RWPE2 (cell line): ENCODE measurements at places on chromosomes 3 and 15.

DNA sequence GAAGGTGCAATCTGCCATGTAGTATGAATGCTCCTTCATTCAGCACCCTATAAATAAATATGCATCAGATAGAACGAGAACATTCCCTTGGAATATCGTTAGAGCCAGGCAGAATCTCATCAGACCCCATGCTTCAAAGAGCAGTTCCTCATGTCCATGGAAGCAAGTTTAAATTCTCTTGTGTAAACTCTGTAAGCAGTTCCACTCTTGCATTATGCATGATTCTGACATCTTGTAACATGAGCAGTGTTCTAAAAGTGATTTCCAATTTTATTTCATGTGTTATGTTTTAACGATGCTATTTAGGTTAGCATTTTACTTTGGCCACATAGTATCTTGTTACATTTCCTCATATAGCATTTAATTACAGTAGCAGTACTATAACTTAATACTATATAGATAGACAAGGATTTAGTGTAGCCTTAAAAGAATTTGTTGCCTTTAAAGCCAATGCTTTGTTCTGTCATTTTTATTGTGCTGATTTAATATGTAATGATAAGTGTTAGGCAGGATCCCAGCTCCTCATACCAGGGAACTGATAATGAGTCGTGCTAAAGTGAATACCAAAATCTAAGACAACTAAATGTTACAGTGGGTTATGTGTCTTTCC is 161.2 kb upstream of the NECTIN3 start:
- DNase-seq = no peak

GRCh38 chr15:38650936-38651327 is 86.3 kb upstream of the RASGRP1 start:
- DNase-seq = no peak

- peak; percentile 31 for DNase-seq
These were observed 126.3 kb downstream of the DNAJB8 start for GRCh38 chr3:128340198-128340903.

GRCh38 chr15:66773129-66773873 is 71.3 kb downstream of the SMAD6 start:
- DNase-seq = no peak

DNA sequence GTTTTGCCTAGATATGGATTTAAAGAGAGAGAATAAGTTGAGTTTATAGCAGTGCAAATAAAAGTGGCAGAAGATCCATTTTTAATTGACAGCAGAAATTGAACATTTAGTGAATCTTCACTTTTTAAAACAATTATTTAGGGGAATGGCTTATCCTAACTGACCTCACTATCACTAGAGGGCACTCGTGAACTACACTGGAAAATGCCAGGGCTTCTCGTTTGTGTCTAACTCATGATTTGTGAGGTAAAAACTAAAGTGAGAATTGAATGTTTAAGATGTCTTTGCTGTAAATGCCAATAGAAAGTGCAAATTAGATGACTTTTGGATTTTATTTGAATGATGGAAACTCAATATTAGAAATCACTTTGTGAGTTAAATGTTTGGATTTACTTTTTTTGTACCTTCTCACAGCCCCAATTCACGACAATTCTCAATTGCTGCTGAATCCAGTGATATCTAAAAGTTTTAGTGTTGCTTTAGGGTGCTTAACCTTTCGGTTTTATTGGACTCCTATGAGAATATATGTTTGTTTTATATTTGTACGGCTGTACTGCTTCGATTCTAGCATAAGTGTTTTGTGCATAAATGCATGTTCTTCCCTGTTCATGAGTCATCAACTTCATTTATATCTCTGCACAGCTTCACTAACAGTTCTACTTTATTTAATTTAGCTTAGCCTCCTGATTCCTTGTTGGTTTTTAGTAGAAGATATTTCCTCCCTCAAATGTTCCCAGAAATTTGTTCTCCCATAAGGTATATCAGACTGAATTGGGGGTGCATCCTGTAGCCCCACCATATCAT is 462.1 kb downstream of the MFSD1 start:
- no peak for DNase-seq

- DNase-seq = no peak
These were observed 61.4 kb upstream of the MYRIP start for GRCh38 chr3:39748002-39748401.

DNA sequence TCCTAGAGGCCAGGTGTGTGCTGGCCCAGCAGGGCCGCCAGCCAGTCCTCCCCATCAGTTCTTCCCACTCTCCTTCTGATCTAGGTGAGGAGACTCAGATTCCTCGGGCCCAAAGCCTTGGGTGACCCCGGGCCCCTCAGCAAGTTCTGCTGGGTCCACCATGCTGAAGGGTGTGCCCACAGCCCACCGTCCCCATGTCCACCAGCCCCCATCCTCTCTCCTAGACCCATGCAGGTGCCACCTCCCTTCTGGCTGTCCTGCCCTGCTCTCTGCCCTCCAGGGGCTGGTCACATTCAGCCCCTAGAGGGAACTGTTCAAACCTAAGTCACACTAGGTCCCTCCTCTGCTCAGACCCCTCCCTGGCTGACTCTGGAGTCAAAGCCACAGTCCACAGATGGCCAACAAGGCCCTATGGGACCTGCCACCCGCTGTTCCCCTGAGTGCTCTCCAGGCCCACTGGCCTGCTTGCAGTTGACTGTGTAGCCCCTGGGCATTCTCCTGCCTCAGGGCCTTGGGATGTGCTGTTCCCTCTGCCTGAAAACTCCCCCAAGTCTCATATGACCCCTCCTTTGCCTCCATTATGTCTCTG is 878 bp upstream of the TLR9 start:
- DNase-seq = peak; percentile 45

DNA sequence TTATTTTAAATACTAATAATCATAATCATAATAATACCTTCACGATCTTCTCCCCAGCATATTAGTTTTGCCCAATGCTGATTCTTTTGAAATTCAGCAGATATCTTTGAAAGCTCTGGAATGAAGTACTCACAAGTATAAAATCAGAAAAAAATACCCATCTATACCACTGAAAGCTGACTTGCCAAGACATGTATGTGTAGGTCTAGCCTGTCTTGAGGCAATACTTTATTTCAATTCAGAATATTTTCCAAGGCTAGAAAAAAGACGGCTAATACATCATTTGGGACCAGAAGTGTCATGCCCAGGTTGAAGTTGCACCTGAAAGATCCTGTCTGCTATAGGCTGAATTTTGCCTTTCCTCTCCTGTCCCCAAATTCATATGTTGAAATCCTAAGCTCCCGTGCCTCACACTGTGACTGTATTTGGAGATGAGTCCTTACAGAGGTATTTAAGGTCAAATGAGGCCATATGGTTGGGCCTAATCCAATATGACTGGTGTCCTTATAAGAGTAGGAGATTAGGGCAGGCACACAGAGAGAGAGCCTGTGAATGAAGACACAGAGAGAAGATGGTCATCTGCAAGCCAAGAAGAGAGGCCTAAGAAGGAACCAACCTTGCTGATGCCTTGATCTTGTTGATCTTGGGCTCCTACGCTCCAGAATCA is 255.9 kb upstream of the CMC1 start:
- no peak for DNase-seq

DNA sequence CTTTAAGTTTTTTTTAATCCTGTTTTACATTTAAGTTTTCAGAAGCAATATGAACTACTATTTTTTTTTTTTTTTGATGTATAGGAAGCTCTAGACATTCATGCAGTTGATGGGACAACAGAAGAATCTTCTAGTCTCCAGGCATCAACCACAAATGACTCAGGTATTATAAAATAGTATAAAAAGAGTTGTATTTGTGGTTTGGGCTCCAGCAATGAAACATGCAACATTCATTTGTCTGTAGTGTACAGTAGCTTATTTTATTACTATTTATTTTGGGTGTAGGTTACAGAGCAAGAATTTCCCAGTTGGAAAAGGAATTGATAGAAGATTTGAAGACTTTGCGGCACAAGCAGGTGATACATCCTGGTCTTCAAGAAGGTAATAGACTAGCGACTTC is 38.6 kb downstream of the MGA start:
- DNase-seq = no peak

- no peak for DNase-seq
These were observed 96.3 kb upstream of the ZBED2 start for GRCh38 chr3:111691293-111691909.

DNA sequence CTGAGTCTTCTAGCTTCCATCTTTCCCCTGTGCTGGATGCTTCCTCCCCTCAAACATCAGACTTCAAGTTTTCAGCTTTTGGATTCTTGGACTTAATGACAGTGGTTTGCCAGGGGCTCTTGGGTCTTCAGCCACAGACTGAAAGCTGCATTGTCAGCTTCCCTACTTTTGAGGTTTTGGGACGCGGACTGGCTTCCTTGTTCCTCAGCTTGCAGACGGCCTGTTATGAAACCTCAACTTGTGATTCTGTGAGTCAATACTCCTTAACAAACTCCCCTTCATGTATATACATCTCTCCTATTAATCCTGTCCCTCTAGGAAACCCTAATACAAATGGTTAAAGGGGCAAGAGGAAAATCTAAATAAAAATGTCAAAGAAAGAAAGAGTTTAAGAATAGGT is 100.1 kb downstream of the ABI3BP start:
- DNase-seq = no peak

GRCh38 chr3:157611536-157612076 is 108.4 kb upstream of the VEPH1 start:
- no peak for DNase-seq

DNA sequence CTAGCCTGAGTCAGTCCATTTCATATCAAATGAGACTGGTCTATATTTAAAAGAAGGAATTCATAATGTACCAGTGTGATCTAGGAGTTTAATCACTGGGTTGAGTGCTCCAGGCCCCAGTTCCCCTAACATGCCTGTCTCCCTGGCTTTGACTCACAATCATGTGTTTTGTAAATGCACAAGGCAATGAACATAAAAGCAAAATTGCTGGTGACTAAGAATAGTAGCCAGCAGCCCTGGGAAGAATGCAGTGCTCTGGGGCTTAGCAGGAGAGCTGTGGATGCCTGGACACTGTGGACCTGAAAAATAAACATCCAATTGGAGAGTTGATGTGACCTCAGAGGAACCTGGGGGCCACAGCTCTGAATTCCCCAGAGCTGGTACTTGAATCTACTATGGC is 50.3 kb downstream of the SYNPR start:
- no peak for DNase-seq

- no peak for DNase-seq
These were observed 665.6 kb upstream of the NECTIN3 start for GRCh38 chr3:110405830-110406585.

DNA sequence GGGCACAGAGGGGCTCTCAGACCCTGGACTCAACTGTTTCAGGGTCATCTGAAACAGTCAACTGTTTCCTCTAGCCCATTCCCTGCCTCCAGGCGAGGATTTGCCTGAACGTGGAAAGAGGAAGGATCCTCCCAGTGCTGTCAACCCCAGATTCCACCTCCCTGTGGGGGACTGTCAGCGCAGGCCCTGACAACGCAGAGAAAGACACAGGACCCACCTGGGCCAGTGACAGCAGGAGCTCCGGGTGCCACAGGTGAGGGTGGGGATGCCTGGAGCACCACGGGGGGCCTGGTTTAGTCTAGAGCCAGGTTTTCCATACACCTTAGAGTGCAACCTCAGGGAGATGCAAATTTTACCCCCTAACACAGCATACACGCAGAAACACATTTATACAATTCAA is 19.5 kb upstream of the LAMP3 start:
- DNase-seq = no peak

GRCh38 chr3:48696156-48696555 is 10.4 kb upstream of the NCKIPSD start:
- DNase-seq = no peak

DNA sequence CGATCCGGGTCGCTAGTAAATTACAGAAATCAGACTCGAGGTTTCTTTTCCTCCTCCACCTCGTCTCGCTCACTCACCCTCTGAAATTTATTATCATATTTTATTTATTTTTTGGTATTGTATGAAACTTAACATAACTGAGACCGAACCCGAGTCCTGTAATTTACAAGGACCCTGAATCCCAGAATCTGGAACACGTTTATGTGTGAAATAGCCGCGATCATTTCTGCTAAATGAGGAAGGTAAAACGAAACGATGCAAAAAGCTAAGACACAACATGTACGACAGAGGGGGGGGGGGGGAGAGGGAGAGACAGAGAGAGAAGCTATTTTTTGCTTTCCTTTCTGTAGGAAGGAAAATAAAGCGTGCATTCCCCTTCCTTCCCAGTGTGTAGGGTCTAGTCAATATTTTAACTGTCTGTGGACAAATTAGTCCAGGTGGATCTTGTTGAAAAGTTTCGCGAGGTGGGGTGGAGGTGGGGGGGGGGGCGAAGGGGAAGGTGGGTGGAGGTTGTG is 1.6 kb downstream of the BBX start:
- DNase-seq = no peak

GRCh38 chr15:41660235-41661077 is at the start of gene MGA:
Gene MGA (plus strand): TSS chr15:41660405.
- peak; percentile 98 for DNase-seq

GRCh38 chr15:40534371-40534770 is 30.5 kb downstream of the CCDC32 start:
- DNase-seq = no peak
